IMR-90 (cell line): ENCODE measurements at places on chromosomes 2 and 18.
A peak's percentile ranks its signal among the peaks of the same experiment; 100 is the strongest.

DNA sequence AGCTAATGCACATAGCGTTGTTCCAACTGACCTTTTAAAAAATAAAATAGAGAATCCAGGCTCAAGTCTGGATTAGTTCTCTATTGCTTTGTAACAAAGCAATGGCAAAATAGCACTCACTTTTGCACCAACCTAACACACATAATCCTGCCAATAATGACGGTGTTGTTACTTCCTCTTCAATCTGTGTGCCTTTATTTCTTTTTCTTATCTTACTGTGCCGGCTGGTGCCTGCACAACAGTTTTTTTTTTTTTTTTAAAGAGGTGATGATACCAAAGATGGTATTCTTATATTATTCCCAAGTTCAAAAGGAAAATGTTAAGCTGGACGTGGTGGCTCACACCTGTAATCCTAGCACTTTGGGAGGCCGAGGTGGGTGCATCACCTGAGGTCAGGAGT lies 3.4 kb downstream of the PLB1 start:
- DNase-seq = no peak

DNA sequence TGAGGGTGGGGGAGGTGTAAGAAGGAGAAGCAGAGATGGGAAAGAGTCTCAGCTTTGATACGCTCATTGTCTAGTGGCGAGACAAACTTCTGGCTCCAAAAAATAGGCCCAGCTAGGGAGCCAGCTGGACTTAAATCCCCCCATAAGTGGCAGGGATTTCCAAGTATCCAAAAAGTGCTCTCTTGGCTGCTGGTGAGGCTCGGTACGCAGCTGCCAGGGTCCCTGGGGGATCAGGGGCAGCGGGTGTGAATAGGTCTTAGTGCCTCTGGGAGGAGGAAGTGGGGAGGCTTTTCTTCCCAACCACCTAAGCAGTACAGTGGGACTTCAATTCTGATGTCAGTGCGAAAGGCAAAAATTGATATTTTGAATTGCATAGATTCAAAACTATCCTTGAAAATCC lies 73.5 kb downstream of the ALK start:
- no peak for DNase-seq

GRCh38 chr2:158463496-158464095 lies 6.8 kb downstream of the PKP4 start:
- no peak for DNase-seq

DNA sequence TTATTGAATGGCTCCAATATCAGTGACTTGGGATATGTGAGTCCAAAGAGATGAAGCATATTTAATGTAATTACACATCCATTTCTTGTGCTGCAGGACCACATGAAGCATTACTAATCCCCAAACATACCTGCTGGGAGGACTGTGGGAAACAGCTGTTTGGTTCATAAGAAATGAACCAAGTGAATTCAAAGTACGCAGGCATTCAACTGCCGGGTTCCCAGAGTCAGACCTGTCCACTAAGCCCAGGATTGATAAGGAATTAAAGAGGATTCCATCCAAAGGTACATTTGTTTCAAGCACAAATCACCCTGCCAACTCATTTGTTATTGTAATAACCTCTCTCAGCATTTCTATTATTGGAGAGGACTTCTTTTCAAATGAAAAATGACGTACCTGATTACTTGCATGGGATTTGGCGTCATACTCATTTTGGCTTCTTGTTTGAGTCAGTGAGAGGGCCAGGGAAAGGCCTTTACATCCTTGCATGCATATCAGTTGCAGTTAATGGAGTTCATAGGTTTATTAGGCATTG lies 230.7 kb downstream of the TXNL1 start:
- DNase-seq = no peak

DNA sequence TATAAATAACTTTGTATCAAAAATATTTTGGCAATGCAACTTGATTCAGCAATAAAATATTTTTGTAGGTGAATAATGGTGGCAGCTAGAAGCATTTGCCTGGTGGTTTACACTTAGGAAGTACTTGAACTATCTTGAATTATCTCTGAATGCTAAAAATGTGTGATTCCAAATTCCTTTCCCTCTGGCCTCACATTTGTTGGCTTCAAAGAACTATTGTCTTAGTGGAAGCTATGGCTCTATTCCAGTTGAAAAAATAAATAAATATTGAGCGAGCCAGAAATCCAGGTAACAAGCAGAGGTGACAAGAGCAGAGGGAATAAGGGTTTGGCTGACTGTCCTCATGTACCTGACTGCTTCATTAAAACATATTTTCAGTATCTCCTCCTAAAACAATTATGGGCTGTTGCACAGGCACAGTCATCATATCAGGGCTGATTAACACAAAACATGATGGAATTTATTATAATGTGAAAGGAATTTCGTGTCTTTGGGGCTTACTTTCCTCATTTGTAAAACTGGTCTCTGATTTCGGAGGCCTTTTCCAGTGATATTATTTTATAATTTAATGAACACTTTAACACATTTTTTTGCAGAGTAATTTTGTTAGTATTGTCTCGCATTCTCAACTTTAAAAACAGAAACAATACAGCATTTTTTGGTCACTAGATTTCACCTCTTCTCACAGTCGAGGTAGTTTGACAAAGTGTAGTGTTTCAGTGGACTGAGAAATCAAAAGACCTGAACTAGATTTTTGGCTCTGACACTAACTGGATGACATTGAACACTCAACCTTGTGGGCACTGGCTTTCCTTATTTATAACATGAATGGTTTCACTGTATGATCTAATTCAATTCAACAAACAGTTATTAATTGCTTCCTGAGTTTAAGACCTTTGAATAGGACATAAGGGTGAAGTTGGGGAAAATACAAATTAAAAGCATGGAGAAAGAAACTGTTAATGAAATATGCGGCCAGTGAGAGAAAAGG lies 7.8 kb upstream of the CAVIN2 start:
- no peak for DNase-seq

GRCh38 chr18:50992351-50992762 lies 24.5 kb downstream of the ELAC1 start:
- DNase-seq = peak; percentile 46

- DNase-seq = peak; percentile 27
Observed at GRCh38 chr18:28175930-28176697, 816 bp downstream of the CDH2 start.

DNA sequence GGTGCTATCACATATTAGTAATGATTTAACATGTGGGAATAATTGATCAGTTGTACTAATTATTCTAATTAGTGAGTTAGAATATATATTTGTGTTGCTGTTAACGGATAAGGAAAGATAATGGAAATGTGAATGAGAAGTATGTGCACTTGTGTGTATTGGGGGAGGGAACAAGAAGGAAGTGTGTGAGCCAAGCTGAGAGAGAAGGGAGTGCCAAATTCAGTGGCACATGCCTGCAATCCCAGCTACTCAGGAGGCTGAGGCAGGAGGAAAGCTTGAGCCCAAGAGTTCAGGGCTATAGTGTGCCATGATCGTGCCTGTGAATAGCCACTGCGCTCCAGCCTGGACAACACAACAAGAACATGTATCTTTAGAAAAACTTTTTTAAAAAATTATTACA lies 9.3 kb downstream of the BARD1 start:
- no peak for DNase-seq
